Ecto neural progenitor cell (in vitro differentiated cells): ENCODE measurements at places on chromosomes 3 and 15.

- DNase-seq, result no peak
These were observed 46.0 kb upstream of the FURIN start for GRCh38 chr15:90822204-90822955.

DNA sequence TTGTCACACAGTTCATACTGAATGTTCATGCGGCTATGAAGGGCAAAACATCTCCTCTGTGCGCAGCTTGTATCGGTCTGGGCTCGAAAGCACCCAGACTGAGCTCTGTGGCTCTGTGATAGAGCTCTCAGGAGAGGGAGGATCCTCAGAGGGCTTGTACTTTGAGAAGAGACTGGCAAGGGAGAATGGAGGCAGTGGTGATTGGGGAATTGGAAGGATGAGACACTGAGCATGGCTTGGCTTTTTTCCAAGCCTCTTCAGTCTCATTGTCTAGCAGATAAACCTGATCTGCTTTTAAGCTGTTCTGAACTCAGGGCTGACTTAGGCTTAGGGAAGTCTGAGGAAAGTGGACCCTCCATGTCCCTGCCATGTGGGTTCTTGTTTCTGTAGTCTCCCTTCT is 43.0 kb downstream of the RAD54L2 start:
- no peak for DNase-seq

- no peak for DNase-seq
These were observed 36.0 kb downstream of the RAB27A start for GRCh38 chr15:55253580-55253979.

DNA sequence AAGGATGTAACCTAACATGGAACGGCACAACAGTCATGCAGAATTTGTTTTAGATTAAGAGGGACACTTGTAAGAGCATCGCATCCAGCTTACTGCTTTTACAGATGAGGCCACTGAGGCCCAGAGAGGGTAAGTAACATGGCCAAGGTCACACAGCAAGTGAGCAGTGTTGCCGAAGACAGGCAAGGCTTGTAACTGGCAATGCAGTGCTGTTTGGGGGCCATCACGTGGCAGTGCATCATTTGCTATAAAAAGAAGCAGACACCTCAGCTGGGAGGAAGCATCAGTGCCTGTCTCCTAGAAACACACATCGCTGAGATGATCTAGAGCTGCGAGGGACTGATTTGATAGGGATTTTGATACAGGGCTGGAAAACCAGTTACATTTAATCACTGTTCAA is 108.2 kb upstream of the PROK2 start:
- DNase-seq, result no peak
